ENCODE measurements at places on chromosomes 13 and 19. TPM values are rescaled to one million over a fixed set of nuclear protein-coding genes. Genes with fewer than 3 reads are reported as not detected.

Gene LGALS14
- not detected for total RNA-seq

Gene KBTBD6
- 10.8 TPM for total RNA-seq

Gene SMIM44
- total RNA-seq, result not detected

Gene KMT5C
- 8.7 TPM for total RNA-seq

Gene DACH1
- 0.39 TPM for total RNA-seq

Gene IZUMO4
- total RNA-seq, result 1.3 TPM

Gene CEACAM20
- total RNA-seq, result not detected

Gene OR4F17
- not detected for total RNA-seq
